ENCODE measurements at places on chromosomes 6 and 20. TPM values are rescaled to one million over a fixed set of nuclear protein-coding genes. Genes with fewer than 3 reads are reported as not detected.
A peak's percentile ranks its signal among the peaks of the same experiment; 100 is the strongest.

Gene TPD52L1
- total RNA-seq: 57.8 TPM

DNA sequence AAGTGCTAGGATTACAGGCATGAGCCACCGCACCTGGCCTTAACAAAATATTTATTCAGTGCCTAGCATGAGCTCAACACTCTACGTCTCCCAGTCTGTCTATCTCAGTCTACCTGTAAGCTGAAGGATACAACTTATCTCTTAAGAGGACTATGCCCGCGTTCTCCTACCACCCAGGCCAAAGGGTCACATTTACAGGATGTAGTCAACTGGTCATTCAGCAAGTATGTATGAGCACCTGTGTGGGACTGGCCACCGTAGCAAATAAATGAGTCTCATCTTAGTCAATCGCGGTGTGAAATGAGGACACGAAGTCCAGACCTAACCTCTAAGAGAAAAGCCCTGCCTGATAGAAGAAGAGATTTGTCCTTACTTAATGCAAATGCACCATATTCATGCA, 49.9 kb downstream of the MUC22 start:
- no peak for DNase-seq

Gene FAM209A
- not detected for total RNA-seq

GRCh38 chr6:137487181-137487868, 6.9 kb downstream of the OLIG3 start:
- DNase-seq: no peak

GRCh38 chr6:41527721-41528408, 18.3 kb upstream of the FOXP4 start:
- no peak for DNase-seq

DNA sequence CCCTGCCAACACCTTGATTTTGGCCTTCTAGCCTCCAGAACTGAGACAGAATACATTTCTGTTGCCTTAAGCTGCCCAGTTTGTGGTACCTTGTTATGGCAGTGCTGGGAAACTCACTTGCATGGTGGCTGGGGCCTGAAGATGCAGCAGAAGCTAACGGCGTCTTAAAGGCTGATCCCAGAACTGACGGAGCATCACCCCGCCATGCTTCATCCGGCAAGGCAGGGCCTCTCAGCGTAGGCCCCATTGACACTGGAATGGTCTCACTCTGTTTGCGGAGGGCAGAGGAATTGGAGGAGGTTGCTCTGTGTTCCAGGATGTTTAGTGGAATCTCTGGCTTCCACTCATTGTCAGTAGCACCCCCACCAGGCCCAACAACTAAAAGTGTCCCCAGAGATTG, 102.1 kb downstream of the JPH2 start:
- no peak for DNase-seq

- DNase-seq: no peak
These were observed 51.3 kb downstream of the ATRN start for GRCh38 chr20:3521852-3522740.

Gene PDE7B
- 24.5 TPM for total RNA-seq

DNA sequence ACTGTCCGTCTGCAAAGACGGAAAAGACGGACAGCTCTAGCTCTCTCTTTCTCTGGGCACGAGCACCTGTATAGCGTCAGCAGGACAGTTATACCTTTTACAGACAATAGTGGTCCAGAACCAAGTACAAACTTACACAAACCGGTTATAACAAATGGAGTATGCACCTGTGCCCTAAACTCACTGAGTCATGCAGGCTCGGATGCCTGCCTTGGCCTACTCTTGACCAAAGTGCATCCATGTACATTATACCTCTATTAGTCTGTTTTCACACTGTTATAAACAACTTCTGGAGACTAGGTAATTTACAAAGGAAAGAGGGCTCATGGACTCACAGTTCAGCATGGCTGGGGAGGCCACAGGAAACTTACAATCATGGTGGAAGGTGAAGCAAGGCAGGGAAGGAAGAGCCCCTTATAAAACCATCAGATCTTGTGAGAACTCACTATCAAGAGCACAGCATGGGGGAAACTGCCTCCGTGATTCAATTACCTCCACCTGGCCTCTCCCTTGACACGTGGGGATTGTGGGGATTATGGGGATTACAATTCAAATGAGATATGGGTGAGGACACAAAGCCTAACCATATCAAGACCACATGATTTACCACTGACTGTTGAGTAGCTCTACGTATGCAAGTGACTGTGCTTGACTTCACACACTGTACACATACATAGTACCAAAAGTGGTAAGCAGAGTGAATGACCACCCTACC, 23.1 kb downstream of the MAN1A1 start:
- no peak for DNase-seq

Gene SPATA25
- total RNA-seq: 1.1 TPM

- DNase-seq: no peak
These were observed 62.9 kb downstream of the B3GAT2 start for GRCh38 chr6:70894001-70894400.

Gene TMEM200A
- total RNA-seq: 0.15 TPM

- DNase-seq: no peak
These were observed 65.8 kb downstream of the EPB41L2 start for GRCh38 chr6:130997061-130997753.

GRCh38 chr6:75815756-75816155, 66.7 kb downstream of the MYO6 start:
- DNase-seq: no peak

- peak; percentile 52 for DNase-seq
These were observed 6.3 kb upstream of the SIRPA start for GRCh38 chr20:1888796-1889463.

Gene YIPF3
- 63.0 TPM for total RNA-seq

Gene BPIFB1
- not detected for total RNA-seq

Gene CALHM5
- 2.4 TPM for total RNA-seq

DNA sequence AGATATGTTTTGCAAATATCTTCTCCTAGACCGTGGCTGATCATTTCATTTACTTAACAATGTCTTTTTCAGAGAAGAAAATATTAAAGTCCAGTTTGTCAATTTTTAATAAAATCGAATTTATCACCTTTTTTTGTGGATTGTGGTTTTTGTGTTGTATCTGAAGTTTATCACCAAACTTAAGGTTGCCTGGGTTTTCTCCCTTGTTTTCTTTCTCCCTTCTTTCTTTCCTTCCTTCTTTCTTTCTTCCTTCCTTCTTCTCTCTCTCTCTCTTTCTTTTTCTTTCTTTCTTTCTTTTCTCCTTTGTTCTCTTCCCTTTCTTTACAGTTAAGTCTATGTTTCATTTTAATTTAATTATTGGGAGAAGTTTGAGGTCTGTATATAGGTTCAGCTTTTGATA, 68.7 kb downstream of the RNF182 start:
- DNase-seq: no peak

DNA sequence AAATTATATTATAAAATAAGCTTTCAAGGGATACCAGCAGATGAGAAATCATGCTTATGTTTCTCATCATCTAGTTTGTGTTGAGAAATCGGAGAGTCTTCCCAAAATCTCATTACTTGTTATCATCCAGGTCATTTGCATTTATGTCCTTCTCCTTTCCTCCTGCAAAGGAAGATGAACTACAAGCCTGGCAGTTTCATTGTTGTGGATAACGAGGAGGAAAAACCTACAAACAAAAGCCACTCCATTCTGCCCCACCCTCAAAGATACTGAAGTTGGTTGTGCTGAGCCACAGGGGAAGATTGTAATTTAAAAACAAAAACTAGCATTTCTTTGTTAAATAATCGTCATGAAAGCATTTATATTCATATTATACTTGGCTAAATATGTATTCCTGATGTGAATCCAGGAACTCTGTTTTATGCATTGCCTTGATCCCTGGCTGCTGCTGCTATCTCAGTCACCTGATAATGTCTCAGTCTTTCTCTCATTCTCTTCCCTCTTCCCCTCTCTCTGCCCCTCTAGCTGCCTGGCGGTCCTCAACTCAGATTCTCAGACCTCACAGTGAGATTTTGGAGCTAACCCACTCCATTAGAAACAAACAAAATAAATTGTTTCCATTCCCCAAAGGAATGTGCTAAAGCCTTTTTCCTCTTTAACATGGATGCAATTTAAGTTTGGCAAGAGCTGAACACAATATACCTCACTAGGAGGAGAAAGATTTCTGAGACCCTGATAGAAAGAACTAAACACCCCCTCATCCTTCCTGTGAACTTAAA, 185.3 kb downstream of the ADAT2 start:
- no peak for DNase-seq

Gene CASS4
- 0.55 TPM for total RNA-seq

DNA sequence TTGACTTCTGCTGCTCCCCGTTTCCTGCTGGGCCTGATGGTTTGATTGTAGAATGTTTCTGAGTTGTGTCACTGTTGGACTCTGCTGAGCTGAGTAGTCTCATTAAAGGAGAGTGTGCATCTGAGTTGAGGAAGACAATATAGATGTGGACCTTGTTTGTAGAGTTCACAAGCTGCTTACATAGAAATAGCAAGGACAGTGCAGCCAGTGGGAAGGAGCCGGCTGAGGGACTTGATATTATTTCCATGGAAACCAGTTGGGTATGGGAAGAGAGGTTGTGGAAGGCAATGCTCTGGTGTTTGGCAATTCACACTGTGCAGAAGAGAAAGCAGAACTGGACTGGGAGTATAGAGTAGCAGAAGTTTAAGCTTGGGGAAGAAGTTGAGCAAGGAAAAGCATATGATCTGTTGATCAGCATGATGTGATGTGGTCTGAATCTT, 14.8 kb downstream of the IGF2R start:
- DNase-seq: no peak

DNA sequence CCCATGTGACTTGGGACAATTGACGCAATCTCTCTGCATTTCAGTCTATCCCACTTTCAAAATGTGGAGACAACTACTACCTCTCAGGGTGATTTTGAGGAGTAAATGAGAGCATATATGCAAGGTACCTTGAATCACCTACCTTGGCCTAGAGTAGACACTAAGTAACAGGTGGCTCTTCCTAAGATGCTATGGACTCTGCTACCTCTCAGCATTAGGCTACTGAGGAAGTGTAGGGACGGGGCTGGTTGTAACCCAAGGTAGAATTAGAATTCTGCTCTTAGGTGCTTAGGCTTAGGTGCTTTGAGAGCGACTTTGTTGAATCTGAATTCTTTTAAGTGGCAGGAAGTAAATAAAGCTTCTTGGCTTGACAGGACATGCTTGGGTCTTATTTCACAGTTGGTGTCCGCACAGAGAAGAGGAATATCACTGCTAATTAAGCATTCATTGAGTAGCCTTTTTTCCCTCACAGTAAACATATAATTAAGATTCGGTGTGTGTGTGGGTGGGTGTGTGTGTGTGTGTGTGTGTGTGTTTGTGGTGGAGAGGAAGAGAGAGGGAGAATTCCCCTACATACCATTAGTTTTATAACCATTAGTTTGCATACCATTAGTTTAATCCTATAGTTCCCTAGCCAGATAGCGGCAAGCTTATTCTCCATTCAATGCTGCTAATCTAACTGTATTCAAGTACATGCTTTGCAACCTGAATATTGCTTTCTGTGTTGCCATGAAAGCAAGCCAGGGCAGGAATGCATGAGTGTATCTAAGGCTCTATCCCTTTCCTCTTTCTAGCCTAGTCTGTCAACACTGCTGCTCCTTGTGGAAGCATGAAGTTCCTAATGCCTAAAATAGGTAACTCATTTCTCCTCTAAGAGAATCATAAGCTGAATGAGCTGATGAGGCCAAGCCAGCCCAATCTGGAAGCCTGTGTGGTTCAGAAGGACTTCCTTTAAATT, 112.5 kb downstream of the IPCEF1 start:
- DNase-seq: no peak

Gene APOM
- total RNA-seq: 2.4 TPM
